CD4-positive, alpha-beta T cell (primary cell): ENCODE measurements at places on chromosomes 16 and 17.

DNA sequence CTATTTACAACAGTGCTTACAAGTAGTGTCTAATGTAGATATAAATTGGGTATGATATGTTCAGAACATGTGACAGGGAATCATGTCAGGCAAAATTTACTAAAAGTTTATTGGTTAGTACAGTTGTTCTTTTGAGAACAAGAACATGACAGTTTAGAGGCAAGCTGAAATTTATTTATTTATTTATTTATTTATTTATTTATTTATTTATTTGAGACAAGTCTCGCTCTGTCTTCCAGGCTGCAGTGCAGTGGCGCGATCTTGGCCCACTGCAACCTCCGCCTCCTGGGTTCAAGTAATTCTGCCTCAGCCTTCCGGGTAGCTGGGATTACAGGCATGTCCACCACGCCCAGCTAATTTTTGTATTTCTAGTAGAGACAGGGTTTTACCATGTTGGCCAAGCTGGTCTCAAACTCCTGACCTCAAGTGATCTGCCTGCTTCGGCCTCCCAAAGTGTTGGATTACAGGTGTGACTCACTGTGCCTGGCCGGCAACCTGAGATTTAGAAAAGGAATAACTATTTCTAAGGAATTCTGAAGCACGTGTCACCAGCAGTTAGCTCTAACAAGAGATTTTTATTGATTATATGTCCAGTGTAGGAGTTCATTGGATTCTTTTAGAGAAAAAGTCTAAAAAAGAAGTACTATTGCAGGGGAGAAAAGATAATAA lies 24.9 kb downstream of the MRTFB start:
- no peak for DNase-seq

- DNase-seq = no peak
These were observed 11.2 kb upstream of the ADAM11 start for GRCh38 chr17:44747566-44747965.

DNA sequence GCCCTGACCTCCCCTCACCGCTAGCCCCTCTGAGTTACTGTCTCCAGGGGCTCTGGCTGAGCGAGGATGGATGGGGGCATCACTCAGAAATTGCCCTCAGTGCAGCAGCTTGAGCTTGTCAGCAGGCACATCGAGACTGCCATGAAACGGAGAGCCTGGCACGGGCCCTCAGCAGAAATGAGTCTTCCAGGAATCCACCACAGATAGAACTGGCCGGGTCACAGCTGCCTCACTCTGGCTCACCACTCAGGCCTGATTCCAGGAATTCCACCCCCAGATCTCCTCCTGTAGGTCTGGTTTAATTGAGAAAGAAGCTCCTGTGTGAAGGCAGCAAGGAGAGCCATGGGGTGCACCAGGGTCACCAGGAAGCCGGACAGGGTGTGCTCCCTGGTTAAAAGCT lies 85.5 kb downstream of the GSG1L start:
- DNase-seq = no peak

DNA sequence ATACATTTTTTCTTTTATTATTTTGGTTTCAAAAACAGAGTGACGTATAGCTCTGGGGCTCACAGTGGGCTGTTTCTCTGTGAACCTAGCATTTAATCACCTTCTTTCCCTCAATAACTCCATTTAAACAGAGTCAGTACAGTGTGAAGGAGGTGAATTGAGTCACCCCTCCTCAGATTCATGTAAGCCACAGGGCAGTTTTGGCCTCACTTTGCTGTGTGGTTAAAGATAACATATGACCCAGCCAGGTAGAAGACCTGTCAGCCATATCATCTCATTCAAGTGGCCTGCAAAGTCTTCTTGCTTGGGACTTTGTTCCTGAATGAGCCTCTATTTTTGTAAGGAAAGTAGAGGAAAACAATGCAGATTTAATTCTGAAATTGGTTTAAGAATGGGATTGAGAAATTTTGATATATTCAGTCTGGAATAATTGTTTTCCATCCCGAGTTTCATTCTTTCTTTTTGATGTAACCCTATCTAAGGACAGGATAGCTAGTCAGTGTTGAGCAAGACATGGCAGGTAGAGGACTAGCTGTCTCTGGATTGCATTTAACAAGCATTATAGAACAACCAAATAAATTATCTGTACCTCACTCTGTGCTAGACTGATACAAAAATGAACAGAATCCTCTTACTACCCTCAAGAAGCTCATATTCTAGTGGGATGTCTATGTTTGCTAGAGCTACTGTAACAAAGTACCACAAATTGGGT lies 13.1 kb downstream of the MAP2K6 start:
- DNase-seq = no peak

DNA sequence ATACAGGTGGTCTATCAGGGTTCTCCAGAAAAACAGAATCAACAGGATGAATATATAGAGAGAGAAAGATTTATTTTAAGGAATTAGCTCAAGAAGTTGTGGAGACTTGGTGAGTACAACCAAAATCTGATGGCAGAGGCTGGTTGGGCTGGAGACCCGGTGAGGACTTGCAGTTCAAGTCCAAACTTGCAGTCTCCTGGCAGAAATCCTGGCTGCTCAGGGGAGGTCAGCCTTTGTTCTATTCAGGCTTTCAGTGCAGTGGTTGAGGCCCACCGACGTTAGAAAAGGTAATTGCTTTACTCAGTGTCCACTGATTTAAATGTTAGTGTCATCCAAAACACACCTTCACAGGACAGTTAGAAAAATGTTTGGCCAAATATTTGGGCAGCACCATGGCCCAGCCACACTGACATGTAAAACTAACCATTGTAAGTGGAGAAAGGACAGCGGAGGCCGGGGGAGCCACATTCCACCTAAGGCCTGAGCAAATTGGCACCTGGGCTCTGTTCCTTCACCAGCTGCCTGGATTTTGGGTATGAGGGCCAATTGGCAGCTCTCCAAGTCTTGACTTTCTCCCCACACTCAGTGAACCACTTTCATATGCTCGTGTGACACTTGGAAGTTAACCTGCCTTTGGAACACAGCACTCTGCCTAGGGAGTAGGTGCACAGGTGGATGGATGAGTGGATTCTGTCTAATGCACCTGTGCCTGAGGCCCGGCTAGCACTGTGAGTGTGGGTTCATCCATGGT lies 54.7 kb downstream of the CACNG5 start:
- no peak for DNase-seq

DNA sequence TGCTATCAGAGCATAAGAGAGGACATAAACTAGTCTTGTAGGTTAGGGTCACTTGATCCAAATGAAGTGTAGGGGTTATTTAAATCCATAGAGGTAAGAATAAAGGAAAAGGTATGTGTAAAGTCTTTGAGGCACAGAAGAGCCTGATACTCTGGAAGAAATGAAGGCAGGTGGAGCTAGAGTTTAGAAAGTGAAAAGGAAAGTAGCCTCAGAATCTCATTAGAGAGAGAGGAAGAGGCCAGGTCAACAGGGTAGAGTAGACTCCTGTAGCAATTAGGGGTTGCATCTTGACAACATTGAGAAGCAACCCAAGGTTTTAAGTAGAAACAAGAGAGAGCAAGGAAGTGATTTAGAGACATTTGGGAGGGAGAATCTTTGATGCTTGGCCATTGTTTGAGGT lies 235.2 kb upstream of the SOX9 start:
- no peak for DNase-seq

DNA sequence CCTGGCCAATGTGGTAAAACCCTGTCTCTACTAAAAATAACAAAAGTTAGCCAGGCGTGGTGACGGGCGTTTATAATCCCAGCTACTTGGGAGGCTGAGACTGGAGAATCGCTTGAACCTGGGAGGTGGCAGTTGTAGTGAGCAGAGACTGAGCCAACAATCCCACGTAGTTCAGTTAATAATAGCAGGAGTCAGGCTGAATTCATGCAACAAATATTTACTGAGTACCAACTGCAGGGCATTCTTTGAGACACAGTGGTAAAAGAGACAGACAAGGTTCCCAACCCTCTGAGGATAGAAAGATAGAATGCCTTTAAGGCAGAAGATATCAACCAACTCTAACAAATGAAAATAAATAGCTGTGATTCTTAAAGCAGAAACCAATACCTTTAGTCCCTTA lies 39.1 kb downstream of the SPOP start:
- no peak for DNase-seq

GRCh38 chr17:34499576-34499975 lies 79.8 kb upstream of the TMEM132E start:
- no peak for DNase-seq

DNA sequence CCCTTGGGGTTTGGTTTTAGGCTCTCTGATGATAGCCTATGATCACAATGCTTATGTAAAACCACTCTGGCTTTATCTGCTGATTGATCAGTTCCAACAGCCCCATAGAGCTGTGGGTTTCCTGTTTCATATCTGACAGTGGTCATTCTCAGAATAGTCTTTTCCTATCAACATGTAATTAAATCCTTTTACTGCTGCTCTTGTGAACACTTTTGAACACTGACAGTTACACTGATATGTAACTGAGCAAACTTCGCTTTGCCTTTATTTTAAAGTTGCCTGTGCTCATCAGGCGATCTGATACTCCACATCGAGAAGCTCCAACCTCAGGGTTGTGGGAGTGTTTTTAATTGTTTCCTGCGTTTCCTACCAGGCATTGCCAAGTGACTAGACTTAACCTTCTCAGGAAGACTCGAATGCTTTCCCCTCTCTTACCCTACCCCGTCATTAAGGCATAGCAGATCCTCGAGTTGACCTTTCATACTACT lies 17.3 kb upstream of the CLEC18B start:
- no peak for DNase-seq

DNA sequence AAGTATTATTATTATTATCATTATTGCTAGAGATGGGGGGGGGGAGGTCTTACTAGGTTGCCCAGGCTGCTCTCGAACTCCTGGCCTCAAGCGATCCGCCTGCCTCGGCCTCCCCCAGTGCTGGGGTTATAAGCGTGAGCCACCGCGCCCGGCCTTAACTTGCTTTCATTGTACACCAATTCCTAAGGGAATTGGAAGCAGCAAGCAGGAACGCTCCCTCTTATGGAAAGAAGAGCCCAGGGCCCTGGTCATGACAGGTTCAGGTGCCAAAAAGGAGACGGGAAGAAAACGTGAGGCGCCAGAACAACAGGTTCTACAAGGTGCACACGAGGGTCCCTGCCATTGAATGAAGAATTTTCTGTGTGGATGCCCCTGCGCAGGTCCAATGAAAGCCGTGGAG lies 540 bp upstream of the RPL38 start:
- DNase-seq = no peak

- no peak for DNase-seq
These were observed 15.0 kb downstream of the SKA2 start for GRCh38 chr17:59139939-59140338.

DNA sequence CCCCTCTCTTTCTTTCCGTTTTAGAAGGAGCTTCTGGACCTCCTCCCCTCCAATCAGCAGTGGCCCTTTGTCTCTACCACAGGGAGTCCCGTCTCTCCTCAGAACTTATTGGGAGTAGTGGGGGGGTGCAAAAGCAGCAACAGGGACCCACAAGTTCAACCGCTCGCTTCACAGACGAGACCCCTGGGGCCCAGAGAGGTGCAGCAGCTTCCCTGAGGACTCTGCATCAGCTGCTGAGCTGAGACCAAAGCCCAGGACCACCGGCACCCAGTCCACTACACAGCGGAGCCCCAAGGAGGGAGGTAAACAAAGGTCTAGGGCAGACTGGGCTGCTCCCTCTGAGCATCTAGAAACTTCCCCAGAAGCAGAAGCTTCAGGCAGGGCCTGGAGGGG lies 123.9 kb downstream of the SDK2 start:
- DNase-seq = no peak

- no peak for DNase-seq
These were observed 61.3 kb upstream of the SDK2 start for GRCh38 chr17:73705594-73705993.

GRCh38 chr17:10271106-10271562 lies 72.7 kb upstream of the GAS7 start:
- no peak for DNase-seq

DNA sequence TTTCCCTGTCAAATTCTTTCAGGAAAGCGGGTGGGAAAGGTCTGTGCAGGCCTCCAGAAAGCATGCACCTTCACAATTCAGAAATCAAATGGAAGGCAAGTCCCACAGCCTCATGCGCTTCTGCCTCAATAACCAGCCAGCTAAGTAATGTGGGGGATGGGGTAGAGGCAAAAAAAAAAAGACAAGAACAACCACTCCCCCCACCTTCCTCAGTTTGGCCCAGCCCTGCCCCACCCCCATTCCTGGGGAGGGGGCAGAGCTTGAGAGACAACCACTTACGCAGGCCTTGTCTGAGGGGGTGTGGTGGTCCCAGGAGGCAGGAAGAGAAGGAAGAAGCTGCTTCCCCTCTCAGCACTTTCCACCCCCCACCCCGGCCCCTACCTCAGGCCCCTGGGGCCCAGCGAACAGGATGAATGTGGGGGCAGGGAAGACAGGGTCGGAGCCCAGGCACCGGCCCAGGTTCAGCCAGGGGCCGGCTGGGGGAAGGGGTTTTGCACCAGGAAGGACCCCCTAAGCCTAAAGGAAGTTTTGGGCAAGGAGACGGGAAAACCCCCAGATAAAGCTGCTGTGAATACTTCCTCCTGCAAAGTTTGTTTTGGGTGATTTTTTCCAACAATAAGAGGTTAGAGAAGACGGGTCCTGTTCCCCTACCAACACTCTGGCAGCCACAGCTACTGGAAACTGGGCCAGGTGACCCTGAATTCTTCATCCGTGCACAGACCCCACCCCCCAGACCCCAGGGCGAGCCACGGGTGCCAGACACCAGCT lies 1.2 kb downstream of the JUP start:
- DNase-seq = no peak

DNA sequence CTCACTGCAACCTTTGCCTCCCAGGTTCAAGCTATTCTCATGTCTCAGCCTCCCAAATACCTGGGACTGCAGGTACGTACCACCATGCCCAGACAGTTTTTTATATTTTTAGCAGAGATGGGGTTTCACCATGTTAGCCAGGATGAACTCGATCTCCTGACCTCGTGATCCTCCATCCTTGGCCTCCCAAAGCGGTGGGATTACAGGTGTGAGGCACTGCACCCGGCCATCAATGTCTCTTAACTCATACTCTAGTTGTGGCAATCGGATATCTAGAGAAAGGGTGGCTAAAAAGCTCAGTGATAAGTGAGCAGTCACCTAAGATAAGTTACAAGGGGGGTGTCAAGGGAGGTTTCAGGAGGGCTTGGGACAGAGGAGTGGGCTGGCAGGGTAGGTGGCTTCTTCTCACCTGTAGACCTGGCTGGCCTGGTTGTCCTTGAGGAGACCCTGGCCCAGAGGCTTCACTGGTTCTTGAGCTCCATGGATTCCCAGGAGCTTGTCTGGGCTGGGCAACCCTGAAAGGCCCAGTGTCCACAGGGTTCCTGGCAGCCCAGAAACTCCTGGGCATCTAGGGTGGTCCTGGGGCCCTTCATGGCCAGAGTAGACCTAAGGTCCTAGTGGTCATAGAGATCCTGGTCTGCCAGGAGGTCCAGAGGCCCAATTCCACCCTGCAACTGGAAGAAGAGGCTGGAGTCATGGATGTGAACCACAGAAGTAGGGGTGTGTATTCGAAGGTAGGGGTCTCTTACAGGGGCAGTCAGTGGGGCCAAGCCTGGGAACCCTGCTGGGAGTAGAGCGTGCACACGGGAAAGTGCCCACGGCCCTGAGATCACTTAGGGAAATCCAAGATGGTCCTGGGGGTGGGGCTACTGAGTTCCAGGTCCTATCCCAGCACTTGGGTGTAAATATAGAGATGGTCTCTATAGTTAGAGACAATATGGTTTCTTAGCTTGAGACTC lies 12.7 kb upstream of the IGFBP4 start:
- DNase-seq = no peak
